ENCODE measurements at places on chromosomes 16 and 17.
A peak's percentile ranks its signal among the peaks of the same experiment; 100 is the strongest.

GRCh38 chr17:14318918-14319205 lies 18.0 kb downstream of the HS3ST3B1 start:
- DNase-seq = no peak

DNA sequence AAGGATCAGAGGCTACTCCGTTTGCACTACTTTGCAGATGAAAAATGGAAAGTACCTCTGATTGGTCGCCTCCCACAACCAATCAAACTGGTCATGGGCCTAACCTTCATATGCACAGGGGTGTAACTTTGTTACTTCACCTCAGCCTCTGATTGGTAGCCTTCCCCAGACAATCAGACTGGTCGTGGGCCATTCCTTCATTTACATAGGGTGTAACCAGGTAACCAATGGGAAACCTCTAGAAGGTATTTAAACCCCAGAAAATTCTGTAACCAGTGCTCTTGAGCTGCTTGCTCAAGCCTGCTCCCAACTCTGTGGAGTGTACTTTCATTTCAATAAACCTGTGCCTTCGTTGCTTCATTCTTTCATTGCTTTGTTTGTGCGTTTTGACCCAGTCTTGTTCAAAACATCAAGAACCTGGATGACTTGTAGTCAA lies 39.2 kb upstream of the USP22 start:
- DNase-seq = no peak

- DNase-seq = no peak
Observed at GRCh38 chr17:32739722-32740121, 137.2 kb downstream of the MYO1D start.

DNA sequence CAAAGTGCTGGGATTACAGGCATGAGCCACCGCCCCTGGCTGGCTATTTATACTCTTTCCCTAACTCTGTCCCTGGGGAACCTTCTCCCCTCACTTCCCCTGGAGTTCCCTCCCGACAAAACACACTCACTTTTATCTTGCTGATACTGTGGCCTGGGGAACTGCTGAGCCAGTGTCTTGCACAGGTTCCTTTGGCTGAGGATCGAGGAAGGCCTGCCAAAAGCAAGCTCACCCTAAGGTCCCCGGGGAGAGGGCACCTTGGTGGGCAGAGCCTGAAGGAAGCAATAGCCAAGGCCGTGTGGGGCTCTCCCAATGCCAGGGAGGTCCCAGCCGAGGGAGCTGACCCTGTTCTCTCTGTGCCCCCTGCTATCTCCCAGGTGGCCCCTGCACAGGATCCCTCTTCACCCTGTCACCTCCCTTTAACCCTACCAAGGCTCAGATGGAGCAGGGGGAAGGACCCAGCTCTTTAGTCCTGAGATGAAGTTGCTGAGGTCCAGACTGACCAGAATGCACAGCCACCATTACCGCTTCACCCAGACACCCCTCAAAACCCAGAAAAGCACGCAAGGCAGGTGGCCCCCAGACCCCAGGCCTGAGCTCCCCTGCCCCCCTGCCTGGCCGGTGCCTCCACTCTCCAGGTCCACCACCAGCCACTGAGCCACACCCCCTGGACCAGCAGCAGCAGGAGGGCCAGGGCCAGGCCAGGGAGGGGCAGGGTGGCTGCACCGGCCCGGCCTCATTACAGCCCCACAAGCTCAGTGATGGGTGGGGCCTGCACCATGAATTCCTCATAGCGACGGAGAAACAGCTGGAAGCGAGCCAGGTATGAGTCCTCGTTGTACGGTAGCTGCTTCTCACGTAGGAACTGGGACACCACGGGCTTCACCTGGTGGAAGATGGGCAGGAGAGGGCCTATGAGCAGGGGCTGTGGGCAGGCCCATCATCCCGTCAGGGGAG lies 5.1 kb upstream of the FDXR start:
- no peak for DNase-seq

DNA sequence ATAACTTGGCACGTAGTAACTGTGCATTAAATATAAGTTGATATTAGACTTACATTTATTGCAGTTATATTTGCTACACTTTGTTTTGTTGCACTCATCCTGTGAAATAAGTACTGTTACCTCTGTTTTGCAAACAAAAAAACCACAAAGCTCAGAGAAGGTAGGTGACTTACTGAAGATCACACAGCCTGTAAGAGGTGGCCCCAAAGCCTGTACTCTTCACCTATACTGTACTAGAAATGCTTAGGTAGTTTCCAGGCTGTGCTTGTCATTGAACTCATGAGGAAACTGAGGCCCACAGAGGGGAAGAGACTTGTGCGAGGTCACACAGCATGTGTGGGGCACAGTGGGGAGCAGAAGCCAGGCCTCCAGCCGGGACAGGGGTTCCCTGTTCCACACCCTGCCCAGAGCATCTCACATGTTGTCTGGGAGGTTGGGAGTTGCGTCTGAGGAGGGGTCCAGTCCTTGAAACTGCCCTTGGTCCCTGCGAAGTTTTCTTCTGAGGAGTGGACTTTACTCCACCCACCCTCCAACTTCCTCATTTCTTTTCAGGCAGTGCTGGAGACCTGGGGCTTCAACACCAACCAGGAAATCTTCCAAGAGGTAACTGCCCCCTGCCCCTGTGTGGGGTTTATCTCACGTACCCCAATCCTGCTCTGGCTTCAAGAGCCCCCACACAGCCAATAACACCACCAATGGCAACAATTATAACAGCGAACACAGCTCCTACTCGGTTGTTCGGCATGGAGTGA lies 13.0 kb downstream of the CETP start:
- no peak for DNase-seq

DNA sequence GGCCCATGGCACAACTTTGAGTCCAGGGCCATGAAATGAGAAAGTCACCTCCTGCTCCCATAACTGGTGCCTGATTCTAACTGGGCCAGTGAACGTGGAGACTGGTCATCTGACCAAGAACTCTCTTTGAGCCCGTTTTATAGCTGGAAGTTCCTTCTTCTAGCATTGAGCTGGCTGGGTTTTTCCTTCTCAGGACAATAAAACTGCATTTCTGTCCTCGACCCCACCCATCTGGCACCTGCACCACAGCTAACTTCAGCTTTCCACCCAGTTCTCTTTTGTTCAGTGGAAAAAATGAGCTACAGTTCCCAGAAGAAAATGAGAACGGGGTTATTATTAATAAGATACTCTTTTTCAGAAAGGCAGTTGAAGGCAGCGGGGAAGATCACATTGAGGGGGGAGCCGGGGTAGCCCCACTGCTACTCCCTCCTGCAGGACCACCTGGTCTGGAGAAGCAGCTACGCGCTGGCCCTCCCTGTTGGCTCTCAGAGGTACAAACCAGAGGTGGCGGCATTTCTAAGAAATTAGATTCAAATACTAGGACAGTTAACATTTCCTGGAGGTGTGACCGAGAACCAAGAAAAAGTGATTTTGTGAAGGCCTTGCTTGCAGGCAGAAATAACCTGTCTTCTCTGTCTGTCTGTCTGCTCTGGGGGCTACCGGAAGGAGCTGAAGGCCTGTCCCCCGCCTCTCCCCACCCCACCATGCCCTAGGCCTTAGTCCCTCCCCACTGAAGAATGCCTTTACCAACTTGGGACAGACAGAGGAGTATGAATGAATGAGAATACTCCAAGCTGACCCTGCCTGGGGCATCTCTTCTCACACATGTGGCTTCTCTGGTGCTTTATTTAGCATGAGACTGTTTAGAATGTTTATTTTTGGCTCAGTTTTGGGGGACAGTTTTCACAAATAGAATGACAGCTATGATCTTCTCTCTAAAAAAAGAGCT lies 123.9 kb downstream of the XYLT1 start:
- no peak for DNase-seq

- no peak for DNase-seq
Observed at GRCh38 chr16:65426484-65426883, 304.6 kb upstream of the CDH11 start.

- peak; percentile 63 for DNase-seq
Observed at GRCh38 chr17:29929533-29930408, at the start of gene SSH2. SSH2 (minus strand) TSS chr17:29930228; CDS start chr17:29930000, 228 bp downstream.

DNA sequence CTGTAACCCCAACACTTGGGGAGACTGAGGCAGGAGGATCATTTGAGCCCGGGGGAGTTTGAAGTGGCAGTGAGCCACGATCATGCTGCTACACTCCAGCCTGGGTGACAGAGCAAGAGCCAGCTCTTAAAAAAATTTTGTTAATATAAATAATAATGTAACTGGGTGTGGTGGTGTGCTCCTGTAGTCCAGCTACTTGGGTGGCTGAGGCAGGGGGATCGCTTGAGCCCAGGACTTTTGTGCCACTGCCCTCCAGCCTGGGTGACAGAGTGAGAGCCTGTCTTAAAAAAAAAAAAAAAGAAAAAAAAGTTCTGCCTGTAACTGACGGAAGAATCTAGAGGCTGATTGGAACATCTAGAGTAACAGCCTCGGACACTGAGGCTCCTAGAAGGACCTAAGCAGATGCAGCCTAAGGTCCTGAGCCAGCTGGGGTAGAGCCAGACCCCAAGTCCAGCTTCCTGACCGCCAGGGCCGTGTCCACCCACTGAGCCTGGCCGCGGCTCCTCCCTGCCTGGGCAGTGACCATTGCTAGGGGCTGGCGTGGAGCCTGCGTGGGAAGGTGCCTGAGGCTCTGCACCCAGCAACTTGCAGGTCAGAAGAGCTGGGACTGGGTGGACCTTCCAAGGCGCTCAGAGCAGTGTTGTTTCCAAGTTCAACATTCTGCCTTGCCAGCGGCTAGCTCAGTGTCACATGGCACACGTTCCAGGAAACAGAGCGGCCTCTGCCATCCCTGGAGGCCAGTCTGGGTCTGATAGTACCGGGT lies 209.4 kb upstream of the CIBAR2 start:
- DNase-seq = no peak

- DNase-seq = no peak
Observed at GRCh38 chr17:51475730-51476129, 215.4 kb downstream of the UTP18 start.

- no peak for DNase-seq
Observed at GRCh38 chr16:63301349-63301748, 1265.1 kb upstream of the CDH8 start.

- no peak for DNase-seq
Observed at GRCh38 chr16:4532238-4532637, 6.3 kb downstream of the CDIP1 start.

- no peak for DNase-seq
Observed at GRCh38 chr16:89502081-89502843, 5.9 kb upstream of the SPG7 start.

DNA sequence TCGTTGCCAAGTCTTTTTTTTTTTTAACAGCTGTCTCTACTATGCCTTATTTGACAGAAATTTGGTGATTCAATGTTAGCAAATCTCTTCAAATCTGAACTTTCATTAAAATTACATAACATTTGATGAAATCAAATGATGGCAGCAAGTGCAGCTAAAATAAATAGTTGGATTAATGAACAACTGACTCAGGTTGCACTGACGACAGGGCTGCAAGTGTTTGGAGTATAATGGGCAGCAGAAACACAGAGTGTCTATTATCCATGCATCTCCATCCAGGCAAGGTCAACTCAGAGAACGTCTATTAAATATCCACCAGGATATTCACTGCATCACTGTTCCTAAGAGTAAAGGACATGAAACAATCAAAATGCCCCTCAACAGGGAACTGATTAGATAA lies 109.8 kb downstream of the SLC39A11 start:
- DNase-seq = no peak

DNA sequence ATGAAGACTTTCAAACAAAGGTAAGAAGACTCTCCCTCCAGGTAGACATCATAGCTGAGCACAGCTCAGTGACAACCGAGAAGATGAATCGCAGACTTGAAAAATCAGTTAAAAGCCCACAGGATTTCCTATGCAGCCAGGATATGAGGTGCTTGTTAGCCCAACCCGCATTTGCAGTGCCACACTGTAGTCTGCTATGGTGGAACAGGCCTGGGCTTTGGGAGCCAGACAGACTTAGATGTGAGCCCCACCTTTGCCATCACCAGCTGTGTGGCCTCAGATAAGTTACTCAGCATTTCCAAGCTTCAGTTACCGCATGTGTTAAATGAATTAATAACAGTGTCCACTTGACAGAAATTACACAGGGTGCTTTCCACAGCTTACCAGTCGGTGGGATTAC lies 204.4 kb upstream of the HS3ST3A1 start:
- DNase-seq = no peak

- no peak for DNase-seq
Observed at GRCh38 chr16:86854058-86854621, 275.8 kb downstream of the FOXL1 start.

GRCh38 chr16:57406881-57407280 lies 2.3 kb downstream of the CCL17 start:
- DNase-seq = no peak

DNA sequence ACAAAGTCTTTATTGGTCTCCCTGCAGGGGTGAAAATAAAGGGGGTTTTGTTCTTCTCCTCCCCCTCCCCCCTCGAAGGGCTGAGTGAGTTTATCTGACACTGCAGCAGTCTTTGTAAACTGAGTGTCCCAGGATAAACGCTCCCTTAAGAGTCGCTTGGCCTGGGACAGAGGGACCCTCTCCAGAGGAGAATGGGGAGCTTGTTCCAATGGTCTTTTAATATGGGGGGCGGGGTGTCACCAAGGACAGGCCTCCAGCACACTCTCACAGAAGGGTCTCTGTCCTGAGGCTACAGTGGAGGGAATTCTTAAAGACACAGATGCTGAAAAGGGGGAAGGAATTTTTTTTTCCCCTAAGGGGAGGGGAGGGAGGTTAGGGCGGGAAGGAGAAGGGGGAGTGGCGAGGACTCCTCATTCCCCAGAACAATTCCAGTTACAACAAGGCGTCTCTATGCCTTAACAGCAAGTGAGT lies 455.5 kb downstream of the SOX9 start:
- DNase-seq = no peak

GRCh38 chr17:82528484-82529265 lies 9.1 kb downstream of the FOXK2 start:
- no peak for DNase-seq

DNA sequence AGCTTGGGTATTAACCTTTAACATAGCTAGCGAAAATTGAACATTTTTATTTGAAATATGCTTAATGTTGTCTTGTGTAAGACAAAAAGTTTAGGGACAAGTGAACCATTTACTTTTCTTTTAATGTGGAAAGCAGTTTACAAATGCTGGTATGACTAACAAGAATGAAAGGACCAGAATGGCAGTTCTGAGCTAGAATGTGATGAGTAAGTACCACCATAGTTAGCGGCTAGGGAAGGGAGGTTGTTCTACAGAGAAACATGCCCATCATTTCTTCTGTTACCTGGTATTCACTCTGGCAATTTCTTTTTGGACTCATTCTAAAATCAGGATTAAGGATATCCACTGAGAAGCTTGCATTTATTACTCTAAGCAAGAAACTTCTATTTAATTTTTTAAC lies 121.1 kb downstream of the WWOX start:
- DNase-seq = no peak

- DNase-seq = no peak
Observed at GRCh38 chr17:2004435-2004952, 20.6 kb downstream of the RTN4RL1 start.

DNA sequence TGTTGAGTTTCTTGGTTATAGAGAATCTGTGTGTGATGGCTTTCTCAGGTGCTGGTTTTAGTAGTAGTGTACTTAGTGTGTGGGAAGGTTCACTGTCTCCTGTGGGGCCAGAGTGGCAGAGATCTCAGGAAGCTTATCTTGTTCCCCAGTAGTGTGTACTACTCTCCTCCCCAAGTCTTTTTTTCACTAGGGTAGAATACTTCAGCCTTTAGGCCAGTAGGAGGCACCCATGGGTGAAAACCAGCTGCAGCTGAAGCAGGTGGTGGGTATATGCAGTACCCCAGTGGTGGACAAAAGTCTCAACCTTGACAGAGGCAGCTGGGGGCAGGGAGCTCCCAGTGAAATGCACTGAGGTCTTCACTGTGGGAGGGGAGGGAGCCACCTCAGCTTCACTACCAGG lies 109.9 kb downstream of the PHKB start:
- no peak for DNase-seq

GRCh38 chr17:28159924-28160323 lies 117.4 kb downstream of the NLK start:
- no peak for DNase-seq

GRCh38 chr16:67187175-67187890 lies 2.6 kb downstream of the EXOC3L1 start:
- no peak for DNase-seq
